ENCODE measurements at places on chromosomes 1 and 21.

DNA sequence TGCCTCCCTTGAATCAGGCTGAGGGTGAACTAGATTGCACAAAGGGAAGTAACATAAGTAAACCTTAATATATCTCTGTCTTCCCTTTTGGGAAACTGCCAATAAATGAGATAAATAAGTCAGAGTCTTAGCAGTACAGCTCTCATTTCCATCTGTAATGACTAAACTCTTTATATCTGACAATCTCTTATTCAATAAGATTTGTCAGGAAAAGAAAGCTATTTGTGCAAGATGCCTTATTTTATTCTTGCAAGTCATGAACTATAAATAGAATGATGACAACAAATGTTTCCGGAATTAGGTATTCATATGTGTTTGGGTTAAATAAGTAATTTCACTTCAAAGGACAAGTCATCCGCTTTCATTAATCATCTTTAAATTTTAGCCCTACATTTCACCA, 229.2 kb downstream of the PTGER3 start:
- DNase-seq: no peak

- no peak for DNase-seq
Measured at GRCh38 chr1:231236938-231237337, 4.1 kb upstream of the GNPAT start.

DNA sequence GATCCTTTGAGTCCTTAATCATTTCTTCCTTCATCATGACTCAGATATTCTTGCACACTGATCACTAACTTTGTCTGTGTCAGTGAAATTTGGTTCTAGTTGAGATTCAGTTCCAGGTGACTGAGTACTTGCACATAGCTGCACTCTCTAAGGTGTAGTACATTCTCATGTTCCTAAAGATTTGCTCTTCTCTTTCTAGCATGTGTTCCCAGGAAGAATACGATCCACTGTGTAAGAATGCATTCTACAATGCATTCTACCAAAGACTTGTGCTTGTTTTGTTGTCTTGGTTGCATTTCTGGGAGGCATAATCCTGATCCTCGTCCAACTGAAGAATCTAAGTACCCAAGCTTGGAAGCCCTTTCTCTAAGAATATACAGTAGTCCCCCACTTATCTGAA, 104.3 kb upstream of the CDC42BPA start:
- no peak for DNase-seq

DNA sequence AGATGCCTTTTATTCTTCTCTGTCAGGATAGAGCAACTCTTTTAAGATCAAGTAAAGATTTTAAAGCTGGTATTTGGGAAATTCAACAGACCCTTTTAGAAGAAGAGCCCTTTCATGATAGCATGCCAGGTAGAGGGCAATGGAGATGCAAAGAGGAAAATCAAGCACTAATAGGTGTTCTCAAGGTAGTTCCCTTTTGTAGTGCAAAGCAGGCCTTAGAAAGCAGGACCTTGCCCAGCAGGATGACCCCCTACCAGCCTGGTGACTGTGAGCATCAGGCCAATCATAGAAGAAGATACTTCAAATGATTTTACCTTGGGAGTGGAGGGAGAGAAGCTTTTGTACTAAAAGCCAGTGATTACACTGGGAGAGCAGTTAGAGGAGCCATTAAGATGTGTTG, 381.4 kb upstream of the ZRANB2 start:
- DNase-seq: no peak

DNA sequence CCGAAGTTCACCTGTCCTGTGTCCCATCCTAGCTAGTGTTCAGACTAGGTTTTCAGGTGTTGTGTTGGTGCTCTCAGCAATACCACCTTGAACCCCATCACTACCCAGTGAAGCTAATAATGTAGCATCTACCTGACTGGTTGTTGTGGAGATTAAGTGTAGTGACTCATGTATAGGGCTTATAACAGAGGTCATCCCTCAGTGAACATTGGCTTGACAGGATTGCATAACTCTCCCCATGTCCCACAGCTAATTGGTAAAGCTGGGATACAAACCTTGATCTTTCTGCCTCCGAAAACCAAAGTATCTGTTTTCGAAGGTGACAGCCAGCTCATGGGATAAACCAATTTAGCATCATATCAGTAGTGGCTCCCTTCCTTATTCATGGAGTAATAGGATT, 44.5 kb upstream of the TNR start:
- no peak for DNase-seq

DNA sequence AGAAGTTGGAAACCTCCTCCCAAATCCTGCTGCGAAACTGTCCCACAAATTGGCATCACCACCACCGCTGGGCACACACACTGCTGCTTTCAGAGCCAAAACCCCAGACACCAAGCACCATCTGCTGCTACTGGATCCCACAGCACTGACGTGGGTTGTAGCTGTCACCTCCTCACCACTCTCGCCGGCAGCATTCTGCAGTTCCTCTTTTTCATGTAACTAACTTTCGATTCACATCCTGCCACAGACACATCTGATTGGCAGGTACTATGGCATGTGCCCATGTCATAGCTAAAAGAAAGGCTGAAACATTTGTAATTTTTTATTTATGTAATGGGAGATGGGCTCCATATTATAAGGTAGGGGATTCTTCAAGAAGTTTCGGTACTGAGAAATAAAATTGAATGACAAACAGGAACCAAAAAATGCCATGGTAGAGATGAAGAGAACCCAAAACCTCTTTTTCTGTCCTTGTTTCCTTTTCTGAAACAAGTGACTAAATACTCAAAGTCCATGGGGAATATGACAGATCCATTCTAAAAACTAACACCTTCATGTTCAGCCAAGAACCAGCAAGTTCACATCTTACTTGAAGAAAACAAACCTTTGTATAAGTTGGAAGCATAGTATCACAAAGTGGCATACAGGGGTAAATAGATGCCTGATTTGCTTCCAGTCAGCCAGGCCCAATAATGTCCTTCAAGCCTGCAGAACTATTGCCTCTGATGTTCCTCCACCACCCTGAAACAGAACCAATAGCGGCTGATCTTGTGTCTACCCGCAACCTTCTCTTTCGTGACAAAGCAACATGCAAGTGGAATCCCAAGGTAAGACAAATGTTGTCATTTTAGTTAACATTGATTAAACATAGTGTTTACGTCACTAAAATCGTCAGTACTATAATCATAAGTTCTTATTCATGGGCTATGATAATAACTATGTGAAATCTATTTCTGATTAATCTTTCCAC, 26.6 kb upstream of the RGS13 start:
- DNase-seq: peak; percentile 73

DNA sequence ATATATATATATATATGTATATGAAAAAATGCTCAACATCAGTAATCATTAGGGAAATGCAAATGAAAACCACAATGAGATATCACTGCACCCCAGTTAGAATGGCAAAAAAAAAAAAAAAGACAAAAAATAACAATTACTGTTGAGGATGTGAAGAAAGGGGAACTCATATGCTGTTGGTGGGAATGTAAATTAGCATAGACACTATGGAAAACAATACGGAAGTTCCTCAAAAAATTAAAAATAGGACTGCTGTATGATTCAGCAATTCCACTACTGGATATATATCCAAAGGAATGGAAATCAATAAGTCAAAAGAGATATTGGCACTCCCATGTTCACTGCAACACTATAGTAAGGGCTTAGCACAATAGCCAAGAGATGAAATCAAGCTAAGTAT, 41.5 kb upstream of the CTBS start:
- no peak for DNase-seq

GRCh38 chr1:202268817-202269216, 72.9 kb downstream of the UBE2T start:
- no peak for DNase-seq

- no peak for DNase-seq
Measured at GRCh38 chr1:39896909-39897685, 4.6 kb downstream of the MYCL start.

- peak; percentile 73 for DNase-seq
Measured at GRCh38 chr1:225448146-225448805, 20.4 kb upstream of the LBR start.

DNA sequence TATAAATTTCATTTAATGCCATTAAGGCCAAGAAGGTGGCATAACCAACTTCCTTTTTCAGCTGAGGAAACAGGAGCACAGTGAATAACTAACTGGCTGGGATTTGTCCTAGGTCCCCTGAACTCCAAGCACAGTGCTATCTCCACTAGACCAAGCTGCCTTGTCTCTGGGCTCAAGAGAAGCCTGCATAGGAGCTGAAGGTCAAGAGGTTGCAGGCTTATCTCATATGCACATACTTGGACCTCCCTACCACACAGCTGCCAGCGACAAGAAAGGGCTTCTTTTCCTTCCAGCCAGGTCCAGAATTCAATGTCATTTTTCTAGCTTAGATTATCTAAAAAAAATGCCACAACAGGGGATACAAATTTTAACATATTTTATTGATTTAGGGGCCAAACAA, 27.1 kb downstream of the AK2 start:
- no peak for DNase-seq

GRCh38 chr1:183173828-183174227, 12.2 kb upstream of the LAMC2 start:
- DNase-seq: no peak

DNA sequence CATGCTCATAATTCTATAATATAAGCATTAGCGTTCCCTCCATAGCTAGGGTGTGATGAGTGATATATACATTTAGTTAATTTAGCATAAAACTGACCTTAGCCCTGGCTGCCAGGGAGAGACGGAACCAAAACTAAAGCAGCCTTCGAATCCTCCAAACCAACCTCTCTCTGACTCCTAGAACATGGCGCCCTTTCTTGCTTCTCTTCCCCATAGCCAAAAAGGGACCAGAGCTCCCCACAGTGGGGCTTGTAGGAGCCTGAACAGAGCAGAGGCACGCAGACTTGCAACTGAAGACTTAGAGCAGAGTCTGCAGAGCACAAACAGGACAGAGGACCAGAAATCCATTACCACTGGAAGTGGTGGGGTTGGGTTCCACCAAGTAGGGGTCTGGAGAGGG, 17.7 kb downstream of the IRF2BP2 start:
- DNase-seq: no peak

DNA sequence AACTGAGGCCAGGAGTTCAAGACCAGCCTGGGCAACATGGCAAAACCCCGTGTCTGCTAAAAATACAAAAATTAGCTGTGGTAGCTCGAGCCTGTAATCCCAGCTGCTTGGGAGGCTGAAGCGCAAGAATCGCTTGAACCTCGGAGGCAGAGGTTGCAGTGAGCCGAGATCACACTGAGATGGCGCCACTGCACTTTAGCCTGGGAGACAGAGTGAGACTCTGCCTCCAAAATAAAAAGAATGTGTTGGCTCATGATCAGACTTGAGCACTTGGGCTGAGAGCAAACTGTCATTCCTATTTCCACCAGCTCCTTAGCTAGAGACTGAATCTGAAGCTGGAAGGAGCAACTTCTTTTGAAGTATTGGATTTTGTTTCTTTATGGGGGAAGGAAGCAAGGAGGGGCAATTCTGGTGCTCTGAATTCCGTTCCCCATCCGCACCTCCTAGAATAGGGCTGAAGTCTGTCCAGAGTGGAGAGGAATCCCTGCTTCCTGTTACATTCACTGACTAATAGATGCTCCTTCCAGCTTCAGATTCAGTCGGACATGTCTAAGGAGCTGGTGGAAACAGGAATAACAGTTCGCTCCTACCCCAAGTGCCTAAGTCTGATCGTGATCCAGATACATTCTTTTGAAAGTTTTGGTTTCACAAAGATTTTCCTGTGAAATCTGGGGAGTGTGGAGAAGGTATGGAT, 3.8 kb downstream of the ZNF672 start:
- DNase-seq: no peak

- DNase-seq: no peak
Measured at GRCh38 chr1:172405912-172406311, 14.6 kb upstream of the C1orf105 start.

- no peak for DNase-seq
Measured at GRCh38 chr1:184888505-184888904, 85.8 kb downstream of the NIBAN1 start.

DNA sequence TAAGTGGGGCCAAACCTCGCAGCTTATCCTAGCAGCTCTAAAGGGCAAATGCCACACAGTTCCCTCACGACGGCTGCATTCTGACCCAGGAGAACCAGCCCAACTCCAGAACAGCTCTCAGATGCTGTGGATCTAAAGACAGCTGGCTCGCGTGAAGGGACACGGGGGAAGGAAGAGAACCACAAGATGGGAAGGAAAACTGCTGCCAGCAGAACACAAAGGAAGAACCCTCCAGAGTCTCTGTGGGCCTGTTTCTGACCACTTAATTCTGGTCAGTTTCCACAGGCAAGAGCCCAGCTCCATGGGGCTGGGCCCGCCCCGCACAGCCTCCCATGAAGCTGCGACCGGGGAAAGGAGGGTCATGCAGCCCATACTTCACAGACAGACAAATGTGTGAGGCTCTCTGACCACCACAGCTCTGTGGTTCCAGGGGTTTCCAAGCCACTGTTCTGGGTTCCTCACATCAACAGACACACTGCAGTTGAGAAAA, 61.1 kb downstream of the SLC45A1 start:
- peak; percentile 64 for DNase-seq

DNA sequence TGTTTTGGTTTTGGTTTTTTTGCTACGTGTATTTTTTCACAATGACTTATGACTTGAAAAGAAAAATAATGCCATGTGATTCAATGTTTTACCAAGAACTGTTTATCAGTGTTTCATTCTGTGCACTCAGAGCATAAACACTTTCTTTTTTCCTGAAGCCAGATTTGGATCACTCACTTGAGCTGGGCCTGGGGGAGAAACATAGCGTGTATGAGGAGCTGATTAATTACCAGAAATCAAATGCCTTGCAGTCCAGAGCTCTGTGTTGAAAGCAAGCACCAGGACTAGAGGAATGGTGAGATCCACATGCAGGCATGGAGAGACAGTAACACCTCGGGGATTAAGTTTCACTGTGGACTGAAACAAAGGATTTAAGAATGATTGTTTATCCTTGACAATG, 642.1 kb upstream of the ADGRL2 start:
- no peak for DNase-seq

DNA sequence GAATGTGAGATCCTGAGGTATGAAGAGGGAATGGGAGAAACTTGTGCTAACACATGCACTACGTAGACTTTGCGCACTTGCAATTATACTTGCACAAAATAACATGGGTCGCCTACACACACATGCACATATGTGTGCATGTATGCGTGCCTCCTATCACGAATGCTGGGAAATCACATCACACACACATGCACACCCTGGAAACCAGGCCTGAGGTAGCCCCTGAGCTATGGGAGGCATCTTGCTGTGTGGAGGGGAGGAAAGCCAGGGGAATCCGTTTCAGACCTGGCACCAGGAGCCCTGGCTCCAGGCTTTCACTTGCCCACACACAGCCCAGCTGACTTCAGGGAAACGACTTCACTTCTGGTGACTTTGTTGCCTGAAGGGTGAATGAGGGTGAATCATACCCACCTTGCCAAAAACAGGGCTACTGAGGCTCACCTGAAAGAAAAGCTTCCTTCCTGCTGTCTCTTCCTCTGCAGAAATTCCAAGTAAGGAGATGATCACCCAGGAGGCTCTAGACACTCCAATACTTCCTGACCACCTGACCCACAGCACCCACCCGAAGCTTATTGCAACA, 136.0 kb upstream of the NGF start:
- peak; percentile 17 for DNase-seq
